ENCODE measurements at places on chromosomes 6 and 20.

GRCh38 chr6:69090132-69090531 is 455.1 kb downstream of the ADGRB3 start:
- no peak for DNase-seq

DNA sequence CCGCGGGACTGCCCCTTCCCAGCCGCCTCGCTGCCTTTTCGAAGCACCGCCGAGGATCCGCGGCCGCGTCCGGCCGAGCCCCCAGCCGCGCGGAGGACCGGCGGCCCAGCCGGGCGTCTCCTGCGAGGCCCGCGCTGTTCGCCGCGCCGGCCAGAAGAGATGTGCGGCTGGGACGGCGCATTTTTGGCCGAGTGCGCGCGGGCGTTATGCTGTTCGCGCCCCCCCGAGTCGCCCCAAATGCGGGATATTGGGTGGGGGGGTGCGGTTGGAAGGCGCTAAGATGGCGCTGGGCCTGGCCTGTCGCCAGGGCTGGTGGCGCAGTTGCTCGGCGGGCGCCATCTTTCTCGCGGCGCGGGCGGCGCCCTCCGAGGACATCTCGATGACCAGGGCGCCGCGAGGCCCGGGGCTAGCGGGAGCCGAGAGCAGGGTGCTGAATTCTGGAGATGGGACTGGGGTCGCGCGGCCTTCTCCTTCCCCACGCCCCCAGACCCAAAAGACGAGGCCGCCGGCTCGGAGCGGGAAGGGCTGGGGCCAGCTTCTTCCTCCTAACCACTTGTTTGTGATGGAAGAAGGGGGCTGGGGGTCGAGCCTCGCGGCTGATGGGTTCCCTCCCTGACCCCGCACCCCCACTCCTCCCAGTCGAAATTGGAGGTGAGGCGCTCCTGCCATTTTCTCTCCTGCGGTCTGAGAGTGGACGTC is 1.5 kb downstream of the BICRAL start:
- DNase-seq = peak; percentile 86

DNA sequence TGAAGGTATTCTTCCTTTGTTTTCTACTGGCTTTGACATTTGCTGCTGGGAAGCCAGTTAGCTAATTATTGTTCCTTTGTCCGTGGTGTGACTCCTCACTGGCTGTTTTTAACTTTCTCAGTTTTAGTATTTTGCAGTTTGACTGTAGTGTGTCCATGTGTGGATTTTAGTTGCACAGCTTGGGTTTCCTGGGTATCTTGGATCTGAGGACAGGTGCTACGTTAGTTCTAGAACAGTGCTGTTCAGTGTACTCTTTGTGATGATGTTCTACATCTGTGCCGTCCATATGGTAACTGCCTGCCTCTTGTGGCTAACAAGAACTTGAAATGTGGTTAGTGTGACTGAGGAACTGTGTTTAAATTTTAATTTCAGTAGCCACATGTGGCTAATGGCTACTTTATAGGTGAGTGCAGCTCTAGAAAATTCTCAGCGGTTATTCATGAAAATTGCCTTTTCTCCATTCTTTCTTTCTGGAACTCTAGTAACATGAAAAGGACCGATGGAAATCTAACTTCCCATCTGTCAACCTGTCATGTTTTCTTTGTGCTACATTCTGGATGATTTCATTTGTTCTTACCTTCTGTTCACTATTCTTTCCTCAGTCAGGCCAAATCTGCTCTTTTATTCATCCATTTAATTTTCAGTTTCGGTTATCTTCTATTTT is 7.4 kb downstream of the SNX9 start:
- DNase-seq = peak; percentile 35

DNA sequence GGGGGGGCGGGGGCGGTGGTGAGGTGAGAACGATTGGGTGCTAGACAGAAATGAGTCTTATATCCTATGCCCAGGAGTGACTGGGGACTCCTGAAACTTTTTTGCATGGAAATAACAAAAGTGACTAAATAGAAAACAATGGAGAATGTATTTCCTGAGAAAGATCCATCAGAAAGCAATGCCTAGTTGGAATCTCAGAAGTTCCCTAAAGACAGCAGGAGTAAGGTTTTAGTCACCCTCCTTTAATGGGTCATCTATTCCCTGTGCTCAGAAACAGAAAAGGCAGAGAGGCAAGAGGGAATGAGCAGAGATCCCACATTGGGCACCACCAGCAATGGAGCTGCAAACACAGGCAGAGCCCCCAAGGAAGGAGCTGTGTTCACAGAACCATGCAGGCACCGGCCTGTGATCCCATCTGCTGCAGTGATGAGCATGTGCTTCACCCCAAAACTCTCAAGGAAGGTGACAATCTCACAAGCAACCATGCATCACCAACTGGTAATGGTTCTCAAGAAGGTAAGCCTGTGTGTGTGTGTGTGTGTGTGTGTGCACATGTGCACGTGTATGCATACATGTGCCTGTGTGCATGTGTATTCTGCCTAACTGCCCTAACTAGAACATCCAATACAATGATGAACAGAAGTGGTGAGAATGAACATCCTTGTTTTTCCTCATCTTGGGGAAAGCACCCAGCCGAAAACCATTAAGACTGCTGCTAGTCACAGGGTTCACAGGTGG is 168.4 kb downstream of the WDR27 start:
- no peak for DNase-seq

DNA sequence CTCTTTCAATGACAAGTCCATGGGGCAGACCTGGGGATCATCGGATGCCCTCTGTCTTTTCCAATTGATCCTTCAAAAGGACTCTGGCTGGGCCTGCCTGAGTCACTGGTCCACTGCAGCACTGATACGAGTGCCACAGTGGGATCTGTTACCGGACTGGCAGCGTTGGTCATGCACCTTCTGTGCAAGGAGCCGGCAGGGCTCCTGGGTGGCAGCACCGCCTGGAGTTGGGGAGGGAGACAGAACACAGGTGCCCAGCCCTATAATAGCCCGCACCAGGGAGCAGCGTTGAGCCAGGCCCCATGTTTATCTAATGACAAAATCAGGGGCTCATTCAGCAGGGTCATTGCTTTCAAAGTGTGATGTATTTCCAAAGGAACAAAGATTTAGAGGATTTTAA is 64.2 kb upstream of the NXT1 start:
- no peak for DNase-seq

GRCh38 chr6:38524436-38525145 is 115.1 kb downstream of the BTBD9 start:
- DNase-seq = no peak

- no peak for DNase-seq
These were observed 38.7 kb downstream of the SLC35D3 start for GRCh38 chr6:136960781-136961180.

Measured in stimulated activated naive CD8-positive, alpha-beta T cell treated with anti-CD3 and anti-CD28 coated beads, Interleukin-15, amount 100 ng/mL, for 72 hours (primary cell).